Stimulated activated CD4-positive, alpha-beta T cell treated with anti-CD3 and anti-CD28 coated beads, Interleukin-4, amount 100 ng/mL, for 48 hours (primary cell): ENCODE measurements at places on chromosomes 16 and 17.

- no peak for DNase-seq
Observed at GRCh38 chr16:68244481-68244902, 681 bp upstream of the PLA2G15 start.

GRCh38 chr17:57626520-57627210, 118.4 kb downstream of the CCDC182 start:
- no peak for DNase-seq

DNA sequence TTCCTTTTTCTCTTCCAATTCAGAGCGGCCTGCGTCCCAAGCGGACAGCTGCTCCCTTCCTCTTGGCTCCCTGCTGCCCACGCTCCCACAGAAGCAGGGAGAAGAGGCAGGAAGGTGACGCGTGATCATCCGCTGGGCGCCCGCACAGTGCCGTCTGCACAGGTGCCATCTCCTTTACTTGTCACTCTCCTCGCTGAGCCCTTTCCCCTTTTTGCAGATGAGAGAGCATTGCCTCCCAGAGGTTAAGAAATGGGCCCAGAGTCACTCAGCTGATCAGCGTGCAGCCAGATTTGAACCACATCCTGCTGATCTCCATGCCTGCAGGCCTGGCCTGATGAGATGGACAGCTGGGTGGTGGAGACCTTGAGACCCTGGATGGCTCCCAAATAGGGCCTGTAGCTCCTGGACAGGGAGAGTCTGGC, 299.8 kb downstream of the SEC14L1 start:
- no peak for DNase-seq

- DNase-seq = no peak
Observed at GRCh38 chr17:9151091-9151490, 129.8 kb downstream of the NTN1 start.

GRCh38 chr17:27481327-27481726, 25.1 kb downstream of the KSR1 start:
- DNase-seq = no peak

- no peak for DNase-seq
Observed at GRCh38 chr17:5661491-5662125, 77.3 kb upstream of the NLRP1 start.

DNA sequence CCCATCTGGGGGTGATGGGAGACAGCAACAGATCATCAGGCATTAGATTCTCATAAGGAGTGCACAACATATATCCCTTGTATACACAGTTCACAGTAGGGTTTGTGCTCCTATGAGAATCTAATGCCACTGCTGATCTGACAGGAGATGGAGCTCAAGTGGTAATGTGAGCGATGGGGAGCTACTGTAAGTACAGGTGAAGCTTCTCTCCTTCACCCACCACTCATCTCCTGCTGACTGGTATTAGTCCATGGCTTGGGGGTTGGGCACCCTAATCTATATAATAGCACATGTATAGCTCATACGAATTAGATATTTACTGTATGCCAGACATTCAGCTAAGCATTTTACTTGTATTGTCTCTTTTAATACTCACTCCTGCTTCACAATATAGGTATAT, 101.7 kb downstream of the MAP2K6 start:
- no peak for DNase-seq

DNA sequence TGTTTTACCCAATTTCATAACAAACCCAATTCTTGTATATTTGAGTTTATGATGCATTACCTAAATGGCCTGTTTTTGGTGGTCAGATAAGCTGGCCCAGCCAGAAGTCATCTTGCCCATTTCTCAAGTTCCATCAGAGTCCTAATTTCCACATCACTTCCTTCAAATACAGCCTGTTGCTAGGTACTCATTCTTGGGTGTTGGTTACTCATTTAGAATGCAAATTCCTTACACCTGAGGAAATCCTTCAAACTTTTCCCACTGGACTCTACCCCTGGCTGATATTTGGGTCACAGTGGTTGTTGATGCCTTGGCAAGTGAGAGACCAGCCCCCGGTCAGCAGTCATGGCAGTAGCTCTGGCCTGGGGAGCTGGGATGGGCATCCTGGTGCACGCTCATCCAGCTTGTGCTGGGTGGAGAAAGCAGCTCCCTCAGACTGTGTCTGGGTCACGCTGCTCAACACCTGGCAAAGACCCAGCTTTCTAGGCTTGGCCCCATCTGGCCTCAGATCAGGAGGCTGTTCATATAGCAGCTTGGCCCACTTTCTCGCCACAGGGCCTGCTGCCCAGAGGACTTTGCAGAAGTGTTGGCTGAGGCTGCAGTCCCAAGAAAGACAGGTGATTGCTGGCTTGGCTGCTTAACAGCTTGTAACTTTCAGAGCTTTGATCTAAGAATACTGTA, 25.8 kb downstream of the WSB1 start:
- no peak for DNase-seq

- DNase-seq = peak; percentile 55
Observed at GRCh38 chr16:11407047-11407982, 62.1 kb downstream of the RMI2 start.

- DNase-seq = no peak
Observed at GRCh38 chr17:21392266-21392665, 16.1 kb downstream of the KCNJ12 start.

DNA sequence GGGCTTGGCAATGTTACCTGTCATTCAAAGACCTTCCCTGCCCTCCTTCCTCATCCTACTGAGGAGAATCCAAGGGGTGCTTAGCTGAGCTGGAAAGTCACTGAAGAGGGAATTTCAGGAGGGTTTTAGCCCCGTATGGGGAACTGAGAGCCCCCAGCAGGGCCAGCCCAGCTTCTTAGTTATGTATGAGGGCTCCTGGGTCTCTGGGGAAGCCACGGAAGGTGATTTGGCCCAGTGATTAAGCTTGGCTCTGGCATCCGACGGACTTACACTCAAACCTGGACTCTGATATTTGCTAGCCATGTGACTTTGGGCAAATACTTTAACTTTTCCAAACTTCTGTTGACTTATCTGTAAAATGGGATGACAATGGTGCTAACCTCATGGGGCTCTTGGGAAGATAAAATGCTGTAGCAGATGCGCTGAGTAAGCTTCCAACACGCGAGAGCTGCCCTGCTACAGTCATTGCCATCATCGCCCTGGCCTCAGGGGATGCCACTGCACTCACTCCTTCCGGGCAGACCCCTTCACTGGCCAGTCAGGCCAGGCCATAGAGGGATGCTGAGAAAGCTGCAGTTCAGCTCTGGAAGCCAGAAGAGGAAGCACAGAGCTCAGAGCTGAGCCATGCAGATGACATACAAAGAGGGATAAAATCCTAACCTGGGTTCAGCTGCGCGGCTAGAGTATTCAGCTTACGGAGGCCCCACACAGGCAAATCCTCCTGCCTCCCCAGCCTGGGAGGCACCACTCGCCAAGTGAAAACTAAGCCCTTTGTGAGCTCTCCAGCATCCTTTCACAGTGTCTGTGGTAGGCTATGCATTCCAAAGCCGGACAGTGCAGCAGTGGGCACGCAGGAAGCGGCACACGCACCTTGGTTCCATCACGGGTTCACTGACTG, 44.9 kb upstream of the PIK3R6 start:
- no peak for DNase-seq

DNA sequence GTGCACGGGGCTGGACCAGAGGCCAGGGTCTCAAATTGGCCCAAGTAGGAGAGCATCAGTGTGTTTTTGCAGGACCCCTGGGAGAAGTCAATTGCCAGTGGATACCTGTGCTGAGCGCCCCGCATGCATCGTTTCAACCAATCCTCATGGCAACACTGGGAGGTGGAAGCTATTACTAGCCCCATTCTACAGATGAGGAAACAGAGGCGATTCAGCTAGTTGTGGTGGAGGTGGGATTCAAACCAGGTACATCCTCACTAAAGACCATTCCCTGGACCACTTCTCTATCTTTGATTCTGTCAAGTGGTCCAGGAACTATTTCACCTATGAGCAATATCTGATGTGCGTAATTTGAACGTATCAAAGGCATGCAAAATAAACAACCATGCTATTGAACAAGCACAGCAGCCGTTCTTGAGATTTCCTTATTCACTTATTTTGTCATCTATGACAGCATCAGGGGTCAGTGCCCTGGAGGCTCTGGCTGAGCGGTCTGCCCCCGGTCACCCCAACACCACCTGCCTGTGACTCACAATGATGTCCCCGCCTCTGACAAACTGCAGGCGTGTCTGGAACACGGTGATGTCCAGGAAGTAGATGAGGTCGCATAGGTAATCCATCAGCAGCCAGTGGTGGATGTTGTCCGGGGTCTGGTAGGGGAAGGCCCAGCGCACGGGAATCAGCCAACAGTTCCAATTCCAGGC, 54.0 kb downstream of the CNGB1 start:
- no peak for DNase-seq

DNA sequence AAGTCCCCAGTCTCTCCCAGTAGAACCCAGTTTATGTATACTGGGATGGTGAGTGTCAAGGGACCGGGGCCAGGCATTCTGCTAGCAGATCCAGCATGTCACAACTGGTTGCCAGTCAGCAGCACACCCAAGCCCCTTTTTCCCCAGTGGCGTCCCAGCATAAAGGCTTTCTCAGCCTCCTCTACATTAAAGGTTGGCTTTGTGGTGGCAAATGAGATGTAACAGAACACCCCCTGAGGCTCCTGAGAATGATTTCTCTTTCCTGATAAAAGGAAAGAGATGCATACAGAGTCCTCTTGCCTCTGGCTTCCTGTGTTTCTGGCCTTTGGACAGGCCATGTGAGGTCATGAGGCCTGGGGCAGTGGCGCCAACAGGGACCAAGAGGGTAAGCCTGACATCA, 27.9 kb downstream of the IRX6 start:
- DNase-seq = no peak

DNA sequence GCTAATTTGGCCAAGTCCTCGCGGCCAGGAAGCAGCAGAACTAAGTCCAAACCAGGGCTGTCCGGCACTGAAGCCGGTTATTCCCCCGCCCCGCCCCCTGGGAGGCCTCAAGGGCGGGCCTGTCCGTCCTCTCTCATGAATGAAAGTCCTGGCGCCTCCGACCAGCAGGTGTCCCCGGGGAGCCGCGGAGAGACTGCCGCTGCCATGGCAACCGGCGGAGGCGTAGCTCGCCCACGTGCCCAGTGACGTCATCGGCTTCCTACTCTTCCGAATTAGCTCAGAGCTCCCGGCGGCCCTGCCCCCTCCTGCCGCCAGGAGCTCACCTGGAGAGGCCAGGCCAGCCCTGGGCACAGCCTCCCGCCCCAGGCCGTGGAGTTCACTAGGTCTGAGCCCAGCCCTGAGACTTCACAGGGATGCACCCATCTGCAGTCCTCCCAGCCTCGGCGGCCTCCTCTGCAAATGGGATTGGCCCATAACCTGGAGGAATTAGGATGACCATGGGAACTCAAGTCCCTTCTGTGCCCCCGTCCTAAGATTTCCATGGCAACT, 1.3 kb downstream of the SPATA2L start:
- peak; percentile 97 for DNase-seq

- no peak for DNase-seq
Observed at GRCh38 chr16:88936556-88937205, 40.3 kb downstream of the CBFA2T3 start.

- no peak for DNase-seq
Observed at GRCh38 chr17:35161281-35161761, 13.7 kb downstream of the UNC45B start.

- no peak for DNase-seq
Observed at GRCh38 chr16:72853575-72854266, 194.2 kb downstream of the ZFHX3 start.

DNA sequence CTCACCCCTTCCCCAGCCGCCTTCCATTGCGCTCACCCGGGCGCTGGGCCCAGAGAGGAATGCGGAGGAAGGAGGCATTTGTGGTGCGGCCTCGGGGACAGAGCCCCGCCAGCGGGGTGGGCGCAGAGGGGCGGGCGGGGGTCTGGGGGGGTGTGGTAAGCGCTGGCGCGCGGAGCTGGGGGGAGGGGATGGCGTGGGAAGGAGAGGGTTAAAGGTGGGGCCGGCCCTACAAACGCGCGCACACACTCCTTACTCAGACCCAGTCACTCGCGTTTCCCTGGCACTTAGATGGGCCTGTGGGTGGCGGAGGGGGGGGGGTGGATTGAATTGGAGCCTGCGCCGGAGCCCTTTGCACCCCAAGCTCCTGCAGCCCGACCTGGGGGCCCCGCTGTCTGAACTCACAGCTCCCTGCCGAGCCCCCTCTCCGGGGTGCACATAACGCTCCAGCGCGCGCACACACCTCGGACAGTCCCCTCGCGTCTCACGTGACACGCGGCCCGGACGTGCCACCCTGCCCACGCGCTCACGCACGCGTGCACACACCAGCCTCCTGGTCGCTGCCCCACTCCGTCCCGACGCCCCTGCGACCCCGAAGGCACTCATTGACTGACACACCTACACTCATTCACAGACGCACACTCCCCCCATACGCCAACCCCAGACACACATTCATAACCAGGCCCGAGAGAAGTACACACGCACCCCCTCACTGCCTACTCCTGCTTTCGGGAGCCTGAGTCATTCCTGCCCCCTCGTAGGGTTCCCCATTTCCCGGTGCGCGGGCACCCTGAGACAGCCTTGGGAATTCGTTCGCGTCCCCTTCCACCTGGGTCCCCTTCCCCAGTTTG, 844 bp downstream of the TBKBP1 start:
- DNase-seq = peak; percentile 43

DNA sequence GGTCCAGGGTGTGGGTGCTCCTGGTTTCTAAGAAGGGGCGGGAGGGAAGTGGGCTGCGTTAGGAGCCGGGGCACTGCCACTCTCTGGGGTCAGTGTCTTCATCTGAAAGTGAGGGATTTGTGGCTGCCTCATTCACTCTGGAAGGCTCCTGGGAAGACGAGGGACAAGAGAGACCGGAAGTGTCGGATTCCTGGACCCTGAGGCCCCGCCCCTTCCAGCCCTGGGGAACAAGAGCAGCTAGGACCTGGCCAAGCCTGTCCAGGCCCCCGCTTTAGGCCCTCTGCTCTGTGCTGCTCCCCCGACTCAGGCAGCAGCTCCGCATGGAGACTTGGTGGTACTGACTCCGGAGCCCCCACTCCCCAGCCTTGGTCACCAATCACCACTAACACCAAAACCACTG, 6.5 kb downstream of the LGALS3BP start:
- DNase-seq = no peak

DNA sequence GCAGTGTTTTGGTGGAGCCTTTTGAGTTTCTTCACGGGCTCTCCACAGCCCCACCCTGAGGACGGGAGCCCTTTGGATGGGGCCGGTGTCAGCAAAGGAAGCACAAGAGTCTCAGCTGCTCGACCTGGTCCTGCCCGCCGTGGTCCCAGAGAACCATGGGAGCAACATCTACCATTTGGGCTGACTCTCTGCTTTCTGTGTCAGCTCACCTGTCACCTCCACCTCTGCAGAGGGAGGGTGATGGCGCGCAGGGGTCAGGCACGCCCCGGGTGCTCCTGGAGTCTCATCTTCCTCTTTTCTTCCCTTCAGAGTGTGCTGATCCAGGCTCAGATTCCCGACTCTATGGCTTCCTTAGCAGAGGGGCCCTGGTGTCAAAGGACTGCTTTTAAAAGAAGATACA, 171.7 kb downstream of the LAT start:
- no peak for DNase-seq
